ENCODE measurements at places on chromosomes 7 and 10. TPM values are rescaled to one million over a fixed set of nuclear protein-coding genes. Genes with fewer than 3 reads are reported as not detected.

The OR2A1 gene
- total RNA-seq: not detected

The NEUROG3 gene
- not detected for total RNA-seq

The DNAH11 gene
- 3.4 TPM for total RNA-seq

The RSU1 gene
- 77.8 TPM for total RNA-seq

The FAM237B gene
- not detected for total RNA-seq

The ANKMY2 gene
- 12.3 TPM for total RNA-seq

The UTF1 gene
- not detected for total RNA-seq

The HOXA2 gene
- 2.1 TPM for total RNA-seq

The SPAG6 gene
- total RNA-seq: not detected

The DENND11 gene
- 40.2 TPM for total RNA-seq

The EIF5AL1 gene
- total RNA-seq: 0.14 TPM

The COL28A1 gene
- total RNA-seq: 0.61 TPM

The EDRF1 gene
- 20.8 TPM for total RNA-seq

The EIF4H gene
- 218 TPM for total RNA-seq

The PRF1 gene
- 32.3 TPM for total RNA-seq

The CALHM1 gene
- not detected for total RNA-seq

The MOGAT3 gene
- total RNA-seq: not detected

The LMOD2 gene
- 0.17 TPM for total RNA-seq

The GOLGA7B gene
- 0.98 TPM for total RNA-seq

The THSD7A gene
- total RNA-seq: 8.0 TPM

The MMRN2 gene
- 86.3 TPM for total RNA-seq

The PRKG1 gene
- total RNA-seq: 30.0 TPM

The SDK1 gene
- 10.4 TPM for total RNA-seq

Measured in upper lobe of right lung (tissue), 1 donor.